Left ventricle myocardium superior (tissue), 1 donor: ENCODE measurements at places on chromosomes 11 and 22. TPM values are rescaled to one million over a fixed set of nuclear protein-coding genes. Genes with fewer than 3 reads are reported as not detected.

DNA sequence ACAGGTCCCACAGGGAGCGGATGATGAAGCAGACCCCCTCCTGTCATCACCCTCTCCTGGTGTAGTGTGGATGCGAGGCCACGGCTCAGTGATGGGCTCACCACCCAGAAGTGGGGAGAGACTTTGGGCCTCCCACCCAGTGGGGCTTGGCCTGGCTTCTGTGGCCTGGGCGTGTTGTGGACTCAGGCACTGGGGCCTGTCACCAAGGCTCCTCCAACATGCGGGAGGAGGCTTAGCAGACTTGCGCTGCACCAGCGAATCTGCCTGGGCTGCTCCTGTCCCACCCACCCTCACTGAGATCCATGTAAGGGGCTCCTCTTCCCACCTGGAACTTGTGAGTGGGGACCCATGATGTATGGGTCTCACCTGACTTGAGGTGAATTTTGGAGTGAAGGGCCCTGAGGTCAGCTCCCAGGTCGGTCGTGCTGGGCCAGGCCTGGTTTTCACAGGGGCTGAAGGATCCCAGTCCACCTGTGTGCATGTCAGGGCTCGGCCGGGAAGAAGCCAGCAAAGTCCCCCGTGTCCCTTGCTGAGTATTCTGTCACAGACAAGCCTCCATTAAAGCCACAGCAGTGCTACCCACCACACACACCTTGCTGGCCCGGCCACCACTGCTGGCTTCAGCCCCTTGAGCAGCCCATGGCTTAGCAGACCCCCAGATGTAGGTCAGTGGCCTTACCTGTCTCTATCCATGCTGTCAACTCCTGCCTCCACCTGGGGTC is 4.2 kb downstream of the THAP7 start:
- DNase-seq: no peak

DNA sequence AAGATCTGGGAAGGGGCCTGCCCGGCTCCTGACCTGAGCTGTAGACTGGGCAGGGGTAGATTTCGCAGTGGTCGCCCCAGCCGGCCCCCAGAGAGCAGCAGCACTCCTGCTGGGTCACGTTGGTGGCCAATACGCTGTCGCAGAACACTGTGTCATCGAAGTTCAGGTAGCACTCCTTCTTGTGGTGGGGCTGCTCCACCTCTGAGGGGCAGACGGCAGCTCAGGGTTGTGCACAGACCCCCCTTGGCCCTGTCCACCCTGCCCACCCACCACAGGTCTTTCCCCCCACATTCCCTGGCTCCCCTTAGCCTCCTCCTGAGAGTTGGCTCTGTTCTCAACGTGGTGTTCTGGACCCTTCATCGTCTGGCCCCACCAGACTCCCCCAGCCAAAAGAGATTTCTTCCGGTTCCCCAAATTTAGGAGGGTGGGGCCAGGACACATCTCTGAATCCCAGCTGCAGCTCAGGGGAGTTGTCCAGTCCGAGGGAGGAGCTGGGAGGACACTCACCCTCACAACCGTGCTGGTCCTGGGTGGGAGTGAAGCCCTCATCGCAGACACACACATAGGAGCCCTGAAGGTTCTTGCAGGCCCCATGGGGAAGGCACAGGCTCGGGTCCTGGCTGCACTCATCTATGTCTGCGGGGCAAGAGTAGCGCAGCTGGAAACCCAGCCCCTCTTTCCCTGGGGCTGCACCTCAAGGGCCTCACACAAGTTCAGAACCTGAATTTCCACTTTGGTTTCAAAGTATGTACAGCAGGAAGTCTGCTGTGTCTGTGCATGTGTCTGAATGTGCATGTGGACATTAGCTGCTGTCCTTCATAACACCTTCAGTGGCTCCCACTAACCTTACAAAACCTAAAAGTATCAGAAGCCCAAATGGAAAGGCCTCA is 16.5 kb downstream of the SCYL1 start:
- DNase-seq: no peak

DNA sequence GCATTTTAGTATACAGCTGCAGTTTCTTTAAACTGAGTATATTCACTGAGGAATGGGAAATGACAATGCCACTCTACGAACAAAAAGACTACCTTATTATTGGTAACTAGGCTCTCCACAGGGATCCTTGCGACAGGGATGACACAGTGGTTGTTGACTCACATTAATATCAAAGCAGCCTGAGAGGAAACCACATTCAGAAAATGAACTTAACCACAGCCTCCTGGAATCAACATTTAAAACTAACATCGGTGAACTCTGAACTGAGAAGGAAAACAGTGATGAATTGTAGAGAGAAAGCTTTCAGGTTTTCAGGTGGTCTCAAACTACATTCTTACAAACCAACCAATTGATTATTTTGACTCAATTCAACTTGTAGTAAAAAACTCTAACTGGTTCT is 90.3 kb upstream of the MTMR2 start:
- no peak for DNase-seq

GRCh38 chr11:114396916-114397315 is 3.4 kb downstream of the C11orf71 start:
- DNase-seq: no peak

GRCh38 chr11:65438257-65439151 is 15.9 kb downstream of the NEAT1 start:
- DNase-seq: no peak

- DNase-seq: no peak
Measured at GRCh38 chr11:61635787-61636186, 44.4 kb upstream of the DAGLA start.

DNA sequence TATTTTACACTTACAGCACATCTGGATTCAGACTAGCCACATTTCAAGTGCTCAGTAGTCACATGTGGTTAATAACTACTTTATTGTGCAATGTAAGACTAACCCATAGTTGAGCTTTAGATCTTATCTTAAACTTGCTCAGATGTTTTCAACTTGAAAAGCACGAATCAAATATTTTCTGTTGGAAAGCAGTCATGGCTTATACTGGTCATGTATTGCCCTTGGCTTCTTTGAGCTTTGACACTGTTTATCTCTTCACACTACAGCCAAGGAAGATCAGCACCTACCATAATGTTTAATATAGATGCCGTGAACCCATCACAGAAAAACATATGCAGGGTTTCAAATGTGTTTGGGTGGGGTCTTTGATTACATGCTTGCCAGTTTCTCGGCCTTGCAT is 4.4 kb downstream of the RBX1 start:
- DNase-seq: no peak

GRCh38 chr22:48496987-48497650 is 1330.6 kb downstream of the BRD1 start:
- no peak for DNase-seq

- DNase-seq: no peak
Measured at GRCh38 chr22:27583856-27584255, 217.7 kb downstream of the MN1 start.

DNA sequence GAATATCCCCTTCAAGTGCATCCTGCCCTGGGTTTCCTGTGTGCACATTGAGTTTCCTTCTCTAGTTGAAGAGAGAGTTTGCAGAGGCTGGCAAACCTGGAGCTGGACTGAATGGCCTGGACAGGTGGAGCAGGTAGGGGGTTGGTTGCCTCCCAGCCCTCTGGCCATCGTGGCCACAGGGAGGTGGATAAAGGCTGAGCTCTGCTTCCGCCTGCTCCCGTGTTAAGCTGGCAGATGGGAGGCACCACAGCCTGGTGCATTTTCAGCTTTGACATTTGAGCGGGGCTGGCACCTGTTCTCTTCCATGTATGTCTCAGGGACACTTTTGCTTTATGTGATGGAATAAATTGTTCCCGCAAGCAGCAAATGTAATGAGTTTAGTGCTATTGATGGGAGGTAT is 11.1 kb downstream of the MICAL2 start:
- DNase-seq: no peak

DNA sequence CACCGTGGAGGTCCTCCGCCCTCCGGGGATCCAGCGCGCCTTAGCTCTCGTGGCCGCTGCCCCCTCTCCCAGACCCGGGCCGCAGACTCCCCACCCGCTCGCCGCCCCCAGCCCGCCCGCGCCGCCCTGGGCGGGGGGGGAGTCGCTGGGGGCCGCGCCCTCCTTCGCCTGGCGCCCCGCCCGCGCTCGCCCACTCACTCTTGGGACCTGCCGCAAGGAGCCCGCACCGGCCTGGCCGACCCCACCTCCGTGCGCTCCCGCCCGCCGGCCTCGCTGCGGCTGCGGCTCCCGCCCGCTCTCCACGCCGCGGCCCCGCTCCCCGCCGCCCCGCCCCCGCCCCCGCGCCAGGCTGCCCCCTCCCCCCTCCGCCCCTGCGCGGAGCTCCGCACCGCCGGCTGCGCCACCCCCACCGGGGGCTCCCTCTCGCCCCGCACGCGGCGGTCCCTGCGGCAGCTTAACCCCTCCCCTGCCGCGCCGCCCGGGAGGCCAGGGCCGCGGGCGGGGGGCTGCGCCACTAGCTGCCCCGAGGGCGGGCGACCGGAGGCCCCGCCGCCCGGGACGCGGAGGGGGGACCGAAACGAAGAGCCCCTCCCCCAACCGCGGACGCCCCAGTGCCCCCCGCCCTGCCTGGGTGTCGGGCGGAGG is 724 bp upstream of the RASGRP2 start:
- DNase-seq: peak; percentile 65

- DNase-seq: peak; percentile 35
Measured at GRCh38 chr11:67732045-67732787, 57.8 kb upstream of the ALDH3B2 start.

DNA sequence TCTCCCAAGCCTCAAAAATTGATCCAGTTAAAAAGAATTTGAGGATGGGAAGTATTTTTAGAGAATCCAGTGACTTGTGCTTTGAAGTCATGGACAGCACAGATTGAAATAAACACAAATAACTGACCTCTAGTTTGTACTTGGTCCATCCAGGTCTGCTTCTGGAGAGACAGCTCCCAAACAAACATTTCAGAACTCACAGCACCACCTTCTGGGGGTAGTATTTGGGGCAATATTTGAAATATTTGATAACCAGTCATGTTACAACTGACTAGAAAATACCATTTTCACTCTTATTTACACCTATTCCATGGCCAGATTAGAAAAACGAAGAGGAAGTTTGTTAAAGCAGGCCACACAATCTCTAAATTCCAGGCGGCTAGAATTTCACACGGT is 56.2 kb downstream of the CTSC start:
- no peak for DNase-seq

GRCh38 chr11:83275888-83276641 is 10.1 kb downstream of the CCDC90B start:
- DNase-seq: no peak

DNA sequence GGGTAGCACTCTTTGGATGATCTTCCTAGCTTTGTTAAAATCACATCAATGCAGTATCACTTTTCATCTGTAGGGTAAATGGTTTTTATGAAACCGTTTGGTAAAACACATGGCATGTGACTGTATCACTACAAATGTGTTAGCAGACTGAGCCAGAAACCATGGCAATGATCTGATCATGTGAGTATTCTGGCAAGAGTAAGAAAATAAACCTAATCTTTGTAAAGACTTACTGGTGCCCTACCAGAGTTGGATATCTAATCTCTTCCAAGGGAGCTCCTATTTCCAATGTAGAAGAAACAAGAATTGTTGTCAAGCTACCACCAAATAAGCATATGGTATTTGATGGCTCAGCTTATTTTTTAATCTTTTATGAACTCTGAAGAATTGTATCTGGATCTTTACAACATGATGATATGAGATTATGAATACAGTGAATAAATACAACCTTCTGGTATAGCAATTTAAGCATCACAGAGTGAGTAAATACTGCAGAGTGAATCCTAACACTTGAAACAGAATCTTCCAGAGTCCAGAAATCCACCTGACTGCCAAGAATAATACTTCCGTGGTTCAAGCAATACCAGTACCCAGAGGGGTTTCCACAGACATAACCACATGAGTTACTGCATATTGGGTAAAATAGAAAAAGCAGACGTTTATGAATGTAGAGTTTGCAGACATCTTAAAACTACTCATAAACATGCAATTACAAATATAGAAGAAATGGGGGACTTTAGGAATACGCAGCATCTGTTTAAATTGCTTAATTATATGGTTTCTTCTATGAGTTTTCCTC is 238.8 kb downstream of the TTC28 start:
- DNase-seq: no peak

GRCh38 chr11:69328231-69328630 is 34.3 kb downstream of the MYEOV start:
- no peak for DNase-seq

DNA sequence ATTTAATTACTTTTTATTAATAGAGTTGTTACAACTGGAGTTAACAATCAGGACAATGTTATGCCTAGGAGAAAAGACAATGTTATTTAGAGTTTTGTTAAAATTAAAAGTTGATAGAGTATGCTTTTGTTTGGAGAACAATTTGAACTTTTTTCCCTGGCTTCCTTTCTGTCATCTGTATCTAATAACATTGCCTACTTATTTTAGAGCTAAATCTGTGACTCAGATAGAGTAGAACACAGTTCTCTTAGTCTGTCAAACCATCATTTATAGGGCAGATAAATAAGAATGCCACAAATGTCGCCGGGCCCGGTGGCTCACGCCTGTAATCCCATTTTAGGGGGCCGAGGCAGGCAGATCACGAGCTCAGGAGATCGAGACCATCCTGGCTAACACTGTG is 28.9 kb upstream of the YAP1 start:
- no peak for DNase-seq

DNA sequence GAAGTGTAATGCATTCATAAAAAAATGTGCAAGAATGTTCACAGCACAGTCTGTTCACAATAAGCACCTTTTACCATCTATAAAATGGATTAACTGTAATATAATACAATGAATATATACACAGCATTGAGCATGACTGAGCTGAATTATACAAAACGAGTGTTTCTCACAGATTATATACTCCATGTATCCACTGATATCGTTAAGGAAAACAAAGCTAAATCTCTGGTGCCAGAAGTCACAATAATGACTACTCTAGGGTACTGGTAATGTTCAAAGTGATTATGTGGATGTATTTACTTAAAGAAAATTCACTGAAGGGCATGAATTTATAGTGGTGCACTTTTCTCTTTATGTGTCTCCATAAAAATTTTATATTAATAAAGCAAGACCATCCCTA is 33.2 kb downstream of the ACAT1 start:
- DNase-seq: no peak

- DNase-seq: no peak
Measured at GRCh38 chr22:30386608-30386959, 627 bp downstream of the RNF215 start.

DNA sequence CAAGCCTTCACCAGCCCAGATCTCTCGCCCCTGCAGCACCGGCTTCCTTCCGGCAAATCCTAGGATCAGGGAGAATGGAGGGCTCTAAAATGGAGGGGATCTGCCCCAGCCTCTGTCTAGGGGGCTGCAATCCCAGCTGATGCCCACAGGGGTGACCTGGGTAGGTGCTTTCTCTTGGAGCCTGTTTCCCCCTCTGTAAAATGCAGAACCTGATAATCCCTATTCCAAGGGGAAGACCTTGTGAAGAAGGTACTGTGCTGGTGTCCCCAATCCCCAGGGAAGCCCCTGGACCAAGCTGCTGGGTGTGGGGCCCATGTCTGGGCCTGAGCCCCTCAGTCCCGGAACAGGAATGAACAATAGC is 2.8 kb downstream of the EMID1 start:
- DNase-seq: no peak

- peak; percentile 53 for DNase-seq
Measured at GRCh38 chr22:19228179-19228578, 49.6 kb upstream of the SLC25A1 start.

GRCh38 chr11:66292543-66293332 is 1.0 kb downstream of the TMEM151A start:
- no peak for DNase-seq

GRCh38 chr11:133563505-133564025 is 31.3 kb upstream of the OPCML start:
- DNase-seq: no peak

The SLC5A12 gene
- not detected for total RNA-seq

The ANGPTL5 gene
- 0.77 TPM for total RNA-seq

The HTR3B gene
- not detected for total RNA-seq

The APOC3 gene
- not detected for total RNA-seq

The HIPK3 gene
- 306 TPM for total RNA-seq

The TOB2 gene
- 71.8 TPM for total RNA-seq

The SLC25A45 gene
- total RNA-seq: 4.6 TPM
